ENCODE measurements at places on chromosomes 3 and 15.

- DNase-seq = no peak
These were observed 25.9 kb upstream of the GP5 start for GRCh38 chr3:194424953-194425352.

DNA sequence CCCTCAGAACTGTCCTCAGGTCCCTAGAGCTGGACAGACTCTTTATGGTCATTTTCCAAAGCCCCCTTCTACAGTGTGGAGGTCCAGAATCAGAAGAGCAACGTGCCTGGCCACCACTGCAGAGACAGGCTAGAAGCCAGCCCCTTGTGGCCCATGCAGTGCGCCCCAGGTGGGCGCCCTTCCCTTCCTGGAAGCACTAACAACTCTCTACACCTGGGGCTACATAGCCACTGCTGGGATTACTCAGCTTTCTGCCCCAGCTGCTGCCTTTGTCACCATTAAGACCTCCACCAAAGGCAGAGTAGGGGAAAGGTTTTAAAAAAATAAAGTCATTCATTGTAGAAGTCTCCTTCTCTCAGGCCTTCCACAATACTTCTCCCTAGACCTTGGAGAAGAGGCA, 2.3 kb downstream of the RASGRP1 start:
- no peak for DNase-seq

DNA sequence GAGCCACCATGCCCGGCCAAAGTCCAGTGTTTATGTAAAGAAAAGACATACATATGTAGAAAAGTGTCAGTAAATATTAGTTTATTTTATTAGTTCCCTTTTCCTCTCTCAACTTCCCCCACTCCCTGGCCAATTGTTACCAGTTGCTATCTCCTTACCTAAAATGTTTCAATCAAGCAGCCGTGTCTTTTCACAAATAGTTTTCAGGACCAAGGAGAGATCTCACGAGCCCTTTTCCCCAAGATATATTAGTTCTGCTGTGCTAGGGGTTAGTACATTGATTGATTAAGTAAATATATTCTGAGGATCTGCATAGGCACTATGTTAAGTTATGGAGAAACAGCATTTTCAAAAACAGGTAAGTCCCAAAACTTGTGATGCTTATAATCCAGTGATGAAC, 87.4 kb downstream of the ZIC4 start:
- no peak for DNase-seq

GRCh38 chr3:61776390-61776789, 215.0 kb downstream of the PTPRG start:
- no peak for DNase-seq

GRCh38 chr3:81776643-81777042, 15.2 kb upstream of the GBE1 start:
- no peak for DNase-seq

GRCh38 chr15:69034352-69034751, 19.9 kb downstream of the NOX5 start:
- DNase-seq = no peak

DNA sequence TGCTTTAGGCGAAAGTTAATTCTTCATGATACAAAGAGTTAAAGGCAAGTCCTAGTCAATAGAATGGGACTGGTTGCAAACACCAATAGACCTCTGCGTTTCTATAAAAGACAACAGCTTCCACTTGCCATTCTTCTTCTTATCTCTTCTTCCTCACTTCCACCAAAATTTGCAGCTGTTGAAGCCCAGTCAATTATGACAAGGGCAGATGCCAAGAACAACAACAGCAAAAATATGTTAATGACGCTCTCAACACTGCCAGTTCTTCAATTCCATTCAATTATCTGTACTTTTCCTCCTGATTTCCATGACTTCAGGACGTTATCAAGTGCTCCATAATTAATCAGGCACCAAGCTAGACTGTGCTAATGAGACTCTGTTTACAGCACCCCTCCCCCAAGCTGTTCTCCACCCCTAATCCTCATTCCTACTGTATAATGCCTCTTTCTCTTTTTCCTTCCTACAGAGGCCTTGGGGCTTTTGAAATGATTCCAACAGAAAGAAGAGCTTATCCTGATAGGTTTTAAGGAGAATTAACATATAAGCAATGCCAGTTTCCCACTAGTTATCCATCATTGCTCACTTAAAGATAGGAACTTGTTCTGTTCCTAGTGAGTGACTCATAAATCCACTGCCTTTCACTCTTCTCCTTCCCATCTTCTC, 1160.5 kb downstream of the IGSF11 start:
- DNase-seq = no peak

- DNase-seq = no peak
These were observed 396.0 kb downstream of the FHIT start for GRCh38 chr3:60855250-60855649.
